ENCODE measurements at places on chromosomes 1 and 21.

- DNase-seq, result no peak
Measured at GRCh38 chr1:72366466-72366865, 84.1 kb upstream of the NEGR1 start.

- no peak for DNase-seq
Measured at GRCh38 chr1:212397171-212397570, 17.5 kb downstream of the PACC1 start.

DNA sequence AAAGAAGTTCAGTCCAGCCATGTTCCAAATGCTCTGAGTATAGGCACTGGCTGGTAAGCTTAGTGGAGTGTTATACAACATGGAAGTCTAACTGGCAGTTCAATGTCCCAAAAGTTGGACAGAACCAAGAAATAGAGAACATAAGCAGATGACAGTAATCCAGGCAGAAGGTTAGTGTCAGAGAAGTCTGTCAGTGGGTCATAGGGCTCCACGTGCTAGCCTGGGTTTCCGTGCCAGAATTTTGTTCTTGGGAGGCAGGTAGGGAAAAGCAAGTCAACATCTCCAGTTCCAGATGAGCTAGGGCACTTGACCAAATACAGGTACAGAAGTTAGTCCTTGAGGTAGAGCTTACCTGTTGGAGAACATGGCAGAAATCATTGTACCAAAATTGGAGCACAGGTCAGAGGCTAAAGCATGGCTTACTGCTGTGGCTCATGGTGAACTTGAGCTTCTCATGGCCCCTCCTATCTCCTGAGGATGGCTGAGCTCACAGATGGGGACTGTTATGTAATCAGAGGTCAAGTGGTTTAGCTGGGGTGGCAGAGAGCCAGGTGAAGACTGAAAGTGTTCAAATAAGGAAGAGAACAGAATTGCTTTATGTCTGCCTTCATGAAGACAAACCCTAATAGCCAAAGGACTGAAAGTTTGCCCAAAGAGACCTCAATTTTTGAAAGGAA lies 170.8 kb downstream of the NFIA start:
- no peak for DNase-seq

DNA sequence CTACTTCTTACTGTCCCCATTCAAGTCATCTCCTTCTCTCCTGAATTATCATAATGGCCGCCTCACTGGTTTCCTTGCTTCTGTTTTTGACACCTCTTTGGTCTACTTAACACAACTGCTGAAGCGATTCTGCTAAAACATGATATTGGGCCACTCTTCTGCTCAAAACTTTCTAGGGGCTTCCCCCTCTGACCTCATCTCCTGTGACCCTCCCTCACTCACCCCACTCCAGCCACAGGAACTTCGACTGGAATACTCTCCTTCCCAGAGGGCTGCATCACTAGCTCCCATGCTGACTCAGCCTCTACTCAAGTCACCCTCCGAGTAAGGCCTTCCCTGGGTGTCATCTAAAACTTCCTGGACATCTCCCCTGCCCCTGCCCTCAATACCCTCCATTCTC lies 35.7 kb downstream of the NRIP1 start:
- DNase-seq, result no peak

DNA sequence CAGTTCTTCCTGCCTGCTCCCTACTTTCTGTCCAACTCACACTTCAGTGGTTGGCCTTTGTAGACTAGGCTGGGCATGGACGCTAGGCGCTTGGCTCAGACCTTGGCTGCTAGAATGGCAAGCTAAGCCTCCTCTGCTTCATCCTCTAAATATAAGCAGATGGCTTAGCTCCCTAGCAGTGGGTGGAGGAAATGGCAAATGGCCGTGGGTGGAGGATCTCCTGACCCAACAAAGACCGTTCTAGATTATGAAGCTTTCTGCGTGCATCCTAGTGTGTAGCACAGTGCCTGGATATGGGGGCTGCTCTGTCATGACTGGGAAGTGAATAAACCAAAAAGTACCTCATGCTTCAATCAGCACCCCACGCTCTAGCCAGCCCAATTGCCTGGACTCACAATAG lies 10.4 kb upstream of the ETV3L start:
- DNase-seq, result no peak

- no peak for DNase-seq
Measured at GRCh38 chr1:99645203-99645602, 710 bp upstream of the PALMD start.

DNA sequence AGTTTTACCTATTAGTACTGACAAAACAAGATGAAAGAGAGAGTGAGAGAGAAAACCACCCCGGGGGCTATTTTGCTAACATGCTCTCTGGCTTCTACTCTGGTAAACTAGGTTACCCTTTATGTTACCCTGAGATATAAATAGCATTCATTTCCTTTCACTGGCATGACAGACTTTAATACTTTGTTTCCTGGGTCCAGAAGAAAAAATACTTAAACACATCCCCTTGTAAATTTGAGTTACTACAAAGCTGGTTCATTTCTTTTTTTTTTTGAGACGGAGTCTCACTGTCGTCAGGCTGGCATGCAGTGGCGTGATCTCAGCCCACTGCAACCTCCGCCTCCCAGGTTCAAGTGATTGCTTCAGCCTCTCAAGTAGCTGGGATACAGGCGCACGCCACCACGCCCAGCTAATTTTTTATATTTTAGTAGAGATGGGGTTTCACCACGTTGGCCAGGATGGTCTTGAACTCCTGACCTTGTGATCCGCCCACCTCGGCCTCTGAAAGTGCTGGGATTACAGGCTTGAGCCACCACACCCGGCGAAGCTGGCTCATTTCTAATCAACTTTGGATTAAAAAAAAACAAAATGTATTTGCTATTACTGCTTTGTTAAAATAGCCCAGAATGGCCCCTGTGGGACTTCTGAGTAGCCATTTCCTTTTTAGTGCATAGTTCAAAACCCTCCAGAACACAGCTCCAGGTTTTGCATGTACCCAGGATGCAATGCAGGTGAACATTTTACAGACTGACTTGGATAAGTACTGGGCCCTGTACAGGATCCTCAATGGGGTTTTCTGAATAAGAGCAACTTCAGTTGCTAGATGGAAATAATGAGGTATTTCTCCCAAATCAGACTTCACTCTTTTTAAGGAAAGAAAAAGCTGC lies 20.6 kb downstream of the INPP5B start:
- no peak for DNase-seq

DNA sequence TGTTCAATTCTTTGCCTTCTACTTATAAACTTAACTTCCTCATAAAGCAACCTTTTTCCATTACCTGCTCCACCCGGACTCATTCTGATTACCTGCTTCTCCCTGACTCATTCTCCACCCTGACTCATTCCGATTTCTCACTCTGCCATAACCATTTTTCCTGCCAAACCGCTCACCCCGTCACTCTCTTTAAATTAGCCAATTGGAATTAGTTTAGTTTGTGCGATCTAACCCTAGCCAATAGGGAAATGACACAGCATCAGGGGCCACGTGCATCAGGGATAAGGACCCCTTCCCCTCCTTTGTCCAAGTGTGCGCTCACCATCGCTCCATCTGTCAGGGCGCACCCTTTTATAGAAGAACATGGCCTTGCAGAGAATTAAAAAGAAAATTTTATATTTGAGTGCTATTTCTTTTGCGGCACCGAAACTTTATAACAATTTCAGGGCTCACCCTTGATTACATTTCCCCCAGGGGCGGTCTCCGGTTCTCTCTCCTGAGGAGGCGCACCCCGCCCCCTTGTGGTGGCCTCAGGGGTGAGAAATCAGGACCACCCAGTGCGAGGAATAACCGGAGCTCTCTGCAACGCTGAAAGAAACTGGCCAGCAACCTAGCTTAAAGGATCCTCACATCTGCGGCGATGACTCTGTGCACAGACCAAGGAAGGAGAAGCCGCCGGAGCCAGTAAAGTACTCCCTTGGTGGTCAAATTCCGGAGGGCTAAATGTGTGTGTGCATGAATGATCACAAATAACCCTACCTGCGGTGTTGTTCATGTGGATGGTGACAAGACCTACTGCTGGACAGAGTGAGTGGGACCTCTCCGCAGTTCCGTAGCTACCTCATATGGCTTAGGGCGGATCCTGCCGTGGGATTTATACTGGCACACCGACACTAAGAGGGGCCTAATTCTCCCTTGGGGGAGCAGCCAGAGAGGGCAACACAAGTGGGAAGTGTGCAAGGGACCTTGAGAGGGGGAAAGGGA lies 30.3 kb upstream of the CBR3 start:
- DNase-seq, result peak; percentile 77

- no peak for DNase-seq
Measured at GRCh38 chr1:37915476-37916093, 31.3 kb downstream of the INPP5B start.

DNA sequence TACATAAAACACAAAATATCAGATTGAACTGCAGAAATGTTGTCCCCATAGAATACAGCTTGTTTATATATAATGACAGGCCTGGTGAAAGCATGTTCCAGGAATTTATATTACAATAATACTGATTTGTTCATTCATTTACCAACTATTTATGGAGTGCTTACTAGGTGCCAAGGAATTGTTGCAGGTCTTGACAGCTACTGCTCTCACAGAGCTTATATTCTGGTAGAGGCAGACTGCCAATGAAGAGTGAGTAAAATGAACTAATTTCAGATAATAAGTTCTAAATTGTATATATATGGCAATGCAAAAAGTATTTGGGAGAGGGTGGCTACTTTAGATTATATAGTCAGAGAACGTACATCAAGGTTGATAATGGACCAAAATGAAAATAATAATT lies 152.0 kb downstream of the COQ8A start:
- DNase-seq, result no peak

DNA sequence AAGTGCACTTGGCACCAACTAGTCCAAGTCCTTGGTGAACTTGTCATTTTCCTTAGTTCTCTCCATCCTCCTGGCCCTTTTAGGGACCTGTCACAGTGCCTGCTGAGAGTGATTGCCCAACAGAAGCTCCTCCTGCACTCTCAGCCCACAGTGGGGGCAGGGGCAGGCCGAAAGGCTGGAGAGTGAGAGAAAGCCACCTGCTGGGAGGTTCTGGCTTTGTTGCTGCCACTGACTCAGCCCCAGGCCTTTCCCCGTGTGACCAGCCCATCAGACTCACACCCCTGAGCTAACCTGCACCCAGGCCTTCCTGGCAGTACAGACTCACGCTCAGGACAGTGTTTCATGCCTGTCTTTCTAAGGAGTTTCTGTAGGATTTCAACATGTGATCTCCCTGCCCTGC lies 17.1 kb upstream of the PROK1 start:
- peak; percentile 43 for DNase-seq

- DNase-seq, result no peak
Measured at GRCh38 chr1:207958376-207959139, 47.6 kb upstream of the CD34 start.

DNA sequence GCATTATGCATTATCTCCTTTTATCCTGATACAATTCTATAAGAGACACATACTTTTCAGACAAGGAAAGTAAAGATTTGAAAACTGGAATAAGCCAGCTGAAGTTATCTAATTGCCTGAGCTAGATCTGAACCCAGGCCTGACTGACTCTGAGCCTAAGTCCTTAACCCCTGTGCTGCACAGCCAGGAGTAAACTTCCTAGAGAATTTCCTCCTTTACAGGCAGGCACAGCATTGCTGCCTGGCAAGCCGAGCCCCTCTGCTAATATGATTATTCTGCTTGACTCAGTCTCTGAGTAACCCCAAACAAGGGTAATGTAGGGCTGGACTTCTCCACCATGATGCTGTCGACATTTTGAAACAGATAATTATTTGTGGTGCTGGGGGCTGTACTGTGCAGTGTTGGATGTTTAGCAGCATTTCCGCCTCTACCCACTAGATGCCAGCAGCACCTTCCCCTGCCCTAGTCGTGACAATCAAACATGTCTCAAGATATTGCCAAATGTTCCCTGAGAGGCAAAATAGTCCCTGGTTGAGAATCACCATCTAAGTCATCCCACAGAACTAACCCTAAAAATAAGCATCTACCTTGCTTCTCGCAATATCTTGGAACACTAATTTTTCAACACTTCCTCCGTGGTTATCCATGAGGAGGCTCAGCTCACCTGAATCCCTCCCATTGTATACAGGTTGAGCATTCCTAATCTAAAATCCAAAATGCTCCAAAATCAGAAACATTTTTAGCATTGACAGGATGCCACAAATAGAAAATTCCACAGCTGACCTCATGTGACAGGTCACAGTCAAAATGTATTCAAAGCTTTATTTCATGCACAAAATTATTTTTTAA lies 18.5 kb downstream of the CAMK1G start:
- peak; percentile 36 for DNase-seq

DNA sequence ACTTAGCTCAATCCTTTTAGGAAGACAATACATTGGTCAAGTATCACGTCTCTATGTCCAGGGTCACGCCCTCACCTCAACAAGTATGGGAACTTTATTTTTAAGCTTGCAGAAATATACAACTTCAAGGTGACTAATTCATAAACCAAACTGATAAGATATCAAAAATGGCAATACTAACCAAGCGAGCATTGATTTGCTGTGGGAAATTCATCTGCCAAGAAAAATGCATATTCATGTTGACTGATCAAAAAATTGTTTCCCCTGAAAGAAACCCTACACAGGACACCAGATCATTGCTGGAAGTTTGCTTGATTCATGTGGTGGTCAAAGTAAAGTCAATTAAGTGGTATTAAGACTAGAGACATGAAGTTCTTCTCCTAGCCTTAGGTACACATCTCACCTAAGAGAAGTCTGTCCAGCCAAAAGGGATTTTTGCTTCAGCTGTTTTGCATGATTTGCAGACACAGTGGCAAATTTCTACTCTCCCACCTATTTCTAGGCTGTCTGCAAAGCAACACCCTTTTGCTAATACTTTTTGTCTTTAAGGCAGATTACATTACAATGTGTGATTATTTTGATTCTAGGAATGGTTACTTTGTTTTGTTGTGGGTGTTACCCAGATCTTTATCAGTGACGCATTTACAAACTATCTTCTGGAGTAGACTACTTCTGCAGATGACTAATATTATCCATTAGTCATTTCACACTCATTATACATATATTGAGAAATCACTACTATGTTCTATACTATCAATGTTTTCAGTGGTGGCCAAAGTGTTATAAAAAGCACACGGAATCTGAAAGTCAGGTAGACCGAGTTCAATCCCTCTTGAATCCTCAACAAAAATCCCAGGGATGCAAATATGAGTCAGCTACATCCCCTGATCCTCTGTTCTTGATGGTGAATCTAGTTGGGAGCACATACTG lies 12.4 kb downstream of the SAMSN1 start:
- DNase-seq, result no peak

- peak; percentile 17 for DNase-seq
Measured at GRCh38 chr1:99577313-99577712, 68.6 kb upstream of the PALMD start.

DNA sequence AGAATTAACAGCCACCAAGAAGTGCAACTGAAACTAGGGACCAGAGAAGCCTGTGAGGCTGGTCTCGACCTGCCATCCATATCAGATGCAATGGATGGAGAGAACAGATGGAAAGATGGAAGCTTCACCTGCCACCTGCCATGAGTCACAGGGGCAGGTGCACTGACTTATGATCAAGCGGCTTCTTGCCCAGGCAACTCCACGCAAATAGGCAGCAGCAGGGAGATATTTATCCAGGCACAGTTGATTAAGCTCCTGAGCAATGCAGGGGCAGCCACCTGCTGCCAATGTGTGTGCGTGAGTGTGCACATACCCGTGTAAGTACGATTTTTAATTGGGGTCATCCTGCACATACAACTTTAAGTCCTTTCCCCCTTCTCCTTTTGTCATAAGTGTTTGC lies 174.2 kb downstream of the PTPRU start:
- DNase-seq, result no peak

- DNase-seq, result no peak
Measured at GRCh38 chr1:78839704-78840277, 166.7 kb downstream of the ADGRL4 start.

- DNase-seq, result no peak
Measured at GRCh38 chr1:245019910-245020486, 134.8 kb upstream of the KIF26B start.
